Caco-2 (cell line): ENCODE measurements at places on chromosomes 2 and 18. TPM values are rescaled to one million over a fixed set of nuclear protein-coding genes. Genes with fewer than 3 reads are reported as not detected.

The ATP6V1B1 gene
- total RNA-seq, result 2.6 and 4.0 TPM in 2 replicates

The PFN4 gene
- total RNA-seq, result 1.3 and 1.4 TPM in 2 replicates

The ANKRD53 gene
- 0.16 and 0.28 TPM in 2 replicates for total RNA-seq

The DBI gene
- 256 and 257 TPM in 2 replicates for total RNA-seq

The ERFE gene
- 1.4 and 1.6 TPM in 2 replicates for total RNA-seq
